Thyroid gland (tissue), 4 donors: ENCODE measurements at places on chromosomes 2 and 18. TPM values are rescaled to one million over a fixed set of nuclear protein-coding genes. Genes with fewer than 3 reads are reported as not detected.

GRCh38 chr2:67965246-67965645 is 97.6 kb downstream of the C1D start:
- DNase-seq: no peak

DNA sequence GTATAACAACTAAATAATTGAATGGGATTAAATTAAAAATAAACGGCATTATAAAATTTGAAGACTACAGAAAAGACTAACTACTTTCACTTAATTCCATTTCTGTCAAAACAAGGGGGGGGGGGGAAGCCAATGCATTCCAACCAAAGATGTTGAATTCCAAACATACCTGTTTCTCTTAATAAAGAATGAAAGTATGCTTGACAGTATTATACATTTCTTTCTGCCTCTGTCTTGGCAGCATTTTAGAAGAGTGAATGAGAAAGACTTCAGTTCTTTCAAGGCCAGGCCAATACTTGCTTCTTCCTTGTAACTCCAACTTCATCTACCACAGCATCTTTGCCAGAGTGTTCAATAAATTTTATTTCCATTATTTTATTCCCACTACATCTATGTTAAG is 65.9 kb downstream of the PDE11A start:
- DNase-seq: no peak

DNA sequence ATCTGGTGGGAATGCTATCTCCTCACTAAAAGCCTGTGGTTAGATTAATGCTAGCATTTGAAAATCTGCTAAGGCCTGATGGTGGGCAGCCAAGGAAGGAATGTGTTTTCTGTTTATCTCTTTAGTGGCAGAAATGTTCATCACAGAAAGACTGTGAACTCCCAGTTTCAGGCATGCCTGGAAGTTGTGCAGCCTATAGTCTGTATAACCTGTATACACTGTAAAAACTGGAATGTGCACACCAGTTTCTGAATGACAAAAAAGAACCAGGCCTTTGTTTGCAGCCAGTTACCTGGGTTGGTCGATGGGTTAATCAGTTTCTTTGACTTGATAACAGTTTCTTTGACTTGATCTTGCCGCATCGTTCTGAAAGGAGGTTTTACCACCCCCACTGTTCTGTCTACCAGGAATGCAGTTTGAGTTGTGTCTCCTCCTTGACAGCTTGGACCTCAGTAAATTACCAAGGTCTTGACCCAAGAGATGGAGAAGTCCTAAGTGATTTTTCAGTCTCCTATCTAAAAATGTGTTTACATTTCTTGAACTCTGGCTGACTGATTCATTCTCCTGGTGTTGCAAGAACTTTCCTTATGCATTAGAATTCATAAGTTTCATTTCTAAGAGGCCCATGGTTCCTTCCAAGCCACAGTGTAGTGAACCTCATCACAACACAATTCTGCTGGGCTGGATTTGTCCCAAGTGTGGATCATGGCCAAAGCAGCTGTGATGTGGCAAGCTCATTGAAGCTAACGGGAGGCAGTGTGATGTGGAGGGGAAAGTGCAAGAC is 62.2 kb downstream of the KIAA2012 start:
- DNase-seq: peak; percentile 36

GRCh38 chr2:214565246-214565645 is 154.4 kb downstream of the VWC2L start:
- no peak for DNase-seq

- DNase-seq: peak; percentile 53
Measured at GRCh38 chr18:63963615-63964256, 6.1 kb upstream of the SERPINB8 start.

DNA sequence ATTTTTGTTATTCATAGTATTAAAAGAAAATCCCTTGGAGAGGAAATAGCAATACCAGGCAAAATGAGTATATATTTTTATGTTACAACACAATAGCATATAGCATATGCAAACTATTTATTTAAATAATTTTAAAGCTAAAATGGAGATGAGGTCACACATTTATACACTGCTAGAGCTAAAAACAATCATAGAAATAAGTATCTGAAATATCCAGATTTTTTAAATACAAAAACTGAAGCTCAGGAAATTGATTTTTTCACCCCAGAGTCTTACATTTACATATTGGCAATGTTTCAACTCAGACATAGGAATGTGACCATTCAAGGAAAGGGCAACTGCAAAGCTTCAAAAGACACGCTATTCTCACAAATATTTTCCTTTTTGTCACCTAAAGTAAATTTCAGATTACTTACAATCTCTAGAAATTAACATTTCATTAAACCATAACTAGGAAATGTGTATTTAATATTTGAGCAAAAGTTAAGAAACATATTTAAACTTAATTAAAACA is 8.9 kb downstream of the TFPI start:
- DNase-seq: no peak

DNA sequence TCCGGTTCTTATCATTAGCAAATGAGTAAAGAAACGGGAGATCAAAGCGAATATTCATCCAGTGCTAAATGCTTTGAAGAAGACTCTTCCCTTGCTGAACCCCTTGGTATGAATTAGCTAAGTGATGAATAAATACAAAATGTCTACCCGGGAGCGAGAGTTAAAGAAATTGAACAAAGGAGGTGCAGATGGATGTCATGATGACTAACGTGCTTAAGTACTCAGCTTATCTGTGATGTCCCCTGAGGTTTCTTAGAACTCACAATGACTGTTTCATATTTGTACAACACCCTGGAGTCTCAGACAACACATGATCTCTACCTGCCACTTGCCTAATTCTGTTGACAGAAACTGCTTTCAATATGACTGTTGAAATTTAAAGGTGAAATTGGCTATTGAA is 148.5 kb downstream of the TMEM200C start:
- no peak for DNase-seq

- DNase-seq: no peak
Measured at GRCh38 chr2:120291401-120292311, 39.0 kb downstream of the RALB start.

DNA sequence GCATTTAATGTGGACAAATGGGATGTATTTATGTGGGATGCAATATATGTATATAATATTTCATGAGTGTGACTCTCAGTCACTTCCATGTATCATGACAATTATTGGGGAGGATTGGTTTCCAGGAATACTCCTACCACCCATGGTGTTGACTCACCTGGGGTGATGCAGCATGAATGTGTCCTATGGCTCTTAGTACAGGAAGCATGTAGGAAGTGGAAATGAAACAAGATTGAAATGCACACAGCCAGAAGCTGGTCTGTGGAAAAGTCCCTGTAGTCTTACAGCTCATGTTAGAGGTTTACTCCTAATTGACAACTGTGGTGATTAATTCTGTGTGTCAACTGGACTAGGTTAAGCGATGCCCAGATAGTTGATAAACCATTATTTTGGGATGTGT is 89.3 kb upstream of the HAAO start:
- no peak for DNase-seq

DNA sequence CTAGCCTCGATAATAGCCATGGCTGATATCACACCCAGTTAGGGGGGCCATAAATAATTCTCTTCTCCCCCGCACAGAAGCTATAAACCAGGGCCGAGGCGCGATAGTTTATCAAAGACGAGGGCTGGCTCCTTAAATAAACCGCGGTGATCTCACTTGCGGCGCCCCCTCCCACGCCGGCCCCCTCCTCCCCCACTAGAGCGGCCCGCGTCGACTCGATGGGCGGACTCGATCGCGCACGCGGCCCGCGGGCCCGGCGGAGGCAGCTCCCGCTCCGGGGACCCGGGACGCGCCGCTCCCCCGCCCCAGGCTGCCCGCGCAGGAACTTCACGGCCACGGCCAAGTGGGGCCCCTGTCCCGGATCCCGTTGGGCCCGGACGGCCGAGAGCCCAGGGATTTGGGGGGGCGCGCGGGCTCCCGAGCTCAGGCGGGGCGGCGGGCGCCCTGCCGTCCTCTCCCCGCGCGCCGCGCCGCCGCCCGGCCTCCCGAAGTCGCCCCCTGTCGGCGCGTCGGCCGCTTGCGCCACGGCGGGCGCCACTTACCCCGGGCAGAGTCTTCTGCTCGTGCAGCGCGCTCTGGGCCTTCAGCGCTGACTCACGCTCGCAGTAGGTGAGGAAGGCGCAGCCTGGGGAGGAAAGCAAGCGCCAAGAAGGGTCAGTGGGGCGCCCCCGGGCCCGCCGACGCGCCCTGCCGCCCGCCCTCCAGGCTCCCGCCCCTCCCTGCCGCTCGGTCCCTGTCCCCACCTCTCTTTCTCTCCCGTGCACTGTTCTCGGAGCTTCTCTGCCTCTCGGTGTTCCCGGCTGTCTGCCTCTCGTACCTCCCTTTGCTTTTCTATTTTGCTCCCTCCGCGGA is 80.4 kb downstream of the CELF4 start:
- DNase-seq: peak; percentile 3

DNA sequence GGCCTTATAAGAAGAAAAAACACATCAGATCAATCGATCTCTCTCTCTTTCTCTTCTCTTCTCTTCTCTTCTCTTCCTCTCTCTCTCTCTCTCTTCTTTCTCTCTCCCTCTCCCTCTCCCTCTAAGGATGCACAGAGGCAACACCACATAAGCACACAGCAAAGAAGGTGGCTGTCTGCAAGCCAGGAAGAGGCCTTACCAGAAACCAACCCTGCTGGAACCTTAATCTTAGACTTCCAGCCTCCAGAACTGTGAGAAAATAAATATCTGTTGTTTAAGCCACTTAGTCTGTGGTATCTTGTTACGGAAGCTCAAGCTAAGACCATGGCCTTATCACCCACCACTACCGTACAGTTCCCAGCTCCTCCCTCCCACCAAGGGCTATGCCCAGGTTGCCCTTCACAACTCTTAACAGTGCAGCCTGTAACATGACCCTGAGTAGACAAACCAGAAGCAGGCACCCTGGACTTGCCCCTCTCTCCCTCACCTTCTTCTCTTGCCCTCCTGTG is 25.2 kb upstream of the TMEM237 start:
- no peak for DNase-seq

GRCh38 chr18:75261430-75262223 is 51.0 kb downstream of the TSHZ1 start:
- DNase-seq: no peak

GRCh38 chr18:68164909-68165308 is 550.0 kb downstream of the TMX3 start:
- no peak for DNase-seq

DNA sequence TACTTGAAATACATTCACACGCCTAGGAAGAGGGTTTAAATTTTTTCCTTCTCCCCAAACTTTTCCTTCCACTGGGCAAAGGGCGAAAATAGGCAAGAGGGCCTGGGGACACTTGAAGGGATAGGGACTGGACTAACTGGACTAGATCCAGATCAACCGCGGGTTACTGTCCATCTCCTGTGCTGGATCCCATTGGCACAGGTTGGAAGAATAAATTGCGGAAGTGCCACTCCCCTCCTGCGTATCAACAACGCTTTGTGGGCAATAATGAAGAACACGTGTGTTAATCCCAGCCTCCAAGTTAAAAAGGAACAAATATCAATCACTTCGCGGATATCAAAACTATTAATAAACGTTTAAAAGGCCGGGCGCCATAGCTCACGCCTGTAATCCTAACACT is 1.7 kb upstream of the FZD5 start:
- DNase-seq: no peak

DNA sequence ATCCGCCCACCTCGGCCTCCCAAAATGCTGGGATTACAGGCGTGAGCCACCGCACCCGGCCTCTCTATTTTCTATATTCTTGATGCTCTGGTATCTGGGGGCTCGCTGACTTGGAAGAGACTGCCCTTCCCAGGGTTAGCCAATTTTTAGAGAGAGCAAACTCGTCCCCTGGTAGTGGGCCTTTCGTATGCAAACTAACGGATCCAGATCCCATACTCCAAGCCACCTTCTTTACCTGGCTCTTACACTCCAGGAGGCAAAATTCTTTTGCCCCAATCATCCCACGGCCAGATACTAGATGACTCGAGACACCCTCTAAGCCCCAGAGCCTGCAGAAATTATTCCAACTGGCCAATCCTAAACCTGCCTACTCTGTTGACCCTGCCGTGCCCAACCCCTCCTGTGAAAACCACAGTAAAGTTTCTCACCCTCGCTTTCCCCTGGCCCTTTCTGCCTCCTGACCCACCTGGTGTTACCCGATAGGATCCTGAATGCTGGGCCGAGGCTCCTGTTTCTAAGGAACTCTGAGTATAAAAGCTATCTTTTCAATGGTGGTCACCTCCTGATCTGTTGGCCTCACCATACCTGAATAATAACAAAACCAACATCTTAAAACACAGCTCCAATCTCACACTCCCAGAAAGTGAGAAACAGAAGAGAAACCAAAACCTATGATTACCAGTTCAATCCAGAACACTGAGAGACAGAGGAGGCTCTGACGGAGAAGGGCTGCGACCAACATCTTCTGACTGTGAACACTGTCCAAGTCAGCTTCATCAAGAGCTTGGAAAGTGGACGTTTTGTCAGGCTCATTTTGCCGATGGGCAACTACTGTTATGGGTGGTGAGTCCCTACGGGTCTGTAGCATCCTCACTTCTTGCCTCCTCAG is 57.6 kb upstream of the ZNF532 start:
- peak; percentile 12 for DNase-seq

DNA sequence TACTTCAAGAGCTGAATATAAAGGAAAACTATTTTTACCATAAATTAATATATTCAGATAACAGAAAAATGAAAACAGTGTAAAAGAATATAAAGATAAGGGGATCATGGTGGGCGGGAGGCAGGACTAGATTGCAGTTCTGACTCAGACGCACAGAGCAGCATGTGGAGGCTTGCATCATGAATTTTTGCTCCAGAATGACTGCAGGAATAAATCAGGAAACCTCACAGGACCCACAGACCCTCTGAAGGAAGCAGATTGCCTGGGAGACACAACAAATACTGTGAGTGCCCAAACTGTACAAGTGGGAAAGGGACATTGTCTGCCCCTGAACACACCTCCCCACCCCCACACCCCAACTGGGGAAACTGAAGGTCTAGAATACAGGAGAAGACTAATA is 19.2 kb upstream of the SIGLEC15 start:
- DNase-seq: no peak

DNA sequence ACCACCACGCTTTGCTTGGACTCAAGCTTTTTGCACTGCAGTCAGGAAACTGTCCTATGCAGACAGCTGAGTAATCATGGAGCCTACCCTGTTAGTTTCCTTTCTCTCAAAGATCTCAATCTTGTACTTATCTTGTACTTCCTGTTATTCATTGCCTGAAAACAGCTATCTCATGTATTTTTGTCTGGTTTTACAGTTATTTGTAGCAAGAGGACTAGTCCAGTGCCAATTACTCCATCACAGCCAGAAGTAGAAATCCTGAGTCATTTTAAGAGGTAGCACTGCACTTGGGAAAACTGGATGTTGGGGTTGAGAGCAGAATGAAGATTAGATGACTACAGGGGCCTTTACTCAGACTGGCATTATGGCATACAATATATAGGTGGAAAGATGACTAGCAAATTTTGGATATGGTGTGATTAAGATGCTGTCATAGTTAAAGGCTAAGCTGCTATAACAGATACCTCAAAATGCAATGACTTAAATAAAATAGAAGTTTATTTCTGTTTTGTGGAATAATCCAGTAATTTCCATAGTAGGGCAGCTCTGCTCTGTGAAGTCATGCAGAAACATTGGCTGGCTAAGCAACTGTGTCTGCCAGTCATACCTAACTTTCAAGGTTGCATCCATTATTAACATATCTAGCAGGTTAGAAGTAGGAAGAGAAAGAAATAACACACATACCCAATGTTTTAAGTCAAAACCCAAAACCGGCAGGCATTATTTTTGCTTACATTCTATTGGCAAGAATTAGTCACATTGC is 21.1 kb upstream of the CHMP3 start:
- no peak for DNase-seq

The SDC1 gene
- 25.0 TPM for total RNA-seq

The RALBP1 gene
- total RNA-seq: 66.4 TPM

The ABHD1 gene
- 0.71 TPM for total RNA-seq

The TBC1D8 gene
- total RNA-seq: 16.4 TPM

The CWC22 gene
- 24.2 TPM for total RNA-seq

The CRYBA2 gene
- total RNA-seq: not detected

The CBLN2 gene
- total RNA-seq: not detected
